Kidney (tissue), 22 donors: ENCODE measurements at places on chromosomes 3 and 15. TPM values are rescaled to one million over a fixed set of nuclear protein-coding genes. Genes with fewer than 3 reads are reported as not detected.
A peak's percentile ranks its signal among the peaks of the same experiment; 100 is the strongest.

The TGM5 gene
- not detected for total RNA-seq

DNA sequence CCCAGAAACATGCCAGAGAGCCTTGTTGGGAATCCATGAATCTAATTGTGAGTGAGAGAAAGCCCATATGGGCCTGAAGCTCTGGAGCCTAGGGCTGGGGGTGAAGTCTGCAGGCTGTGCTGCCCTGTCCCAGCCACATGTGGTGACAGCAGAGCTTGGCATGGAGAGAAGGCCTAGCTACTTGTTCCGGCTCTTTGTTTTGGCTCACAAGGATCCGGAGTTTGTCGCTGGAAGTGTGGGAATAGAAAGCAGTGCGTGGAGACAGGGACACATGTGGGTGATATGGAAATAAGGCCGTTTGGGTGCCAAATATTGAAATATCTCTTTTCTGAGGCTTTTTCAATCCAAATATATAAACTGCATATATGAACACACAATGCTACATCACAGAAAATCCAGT, 78.2 kb downstream of the CLSTN2 start:
- no peaks in the 10 kb centered on the region for H3K4me1 ChIP-seq
- no peaks in the 10 kb centered on the region for H3K36me3 ChIP-seq
- no peak overlapping the region for H3K27ac ChIP-seq
- no peaks in the 10 kb centered on the region for H3K27me3 ChIP-seq
- no peak for DNase-seq
- H3K4me3 ChIP-seq, result no peak overlapping the region

GRCh38 chr15:84819291-84819768, 2.2 kb downstream of the ALPK3 start:
- H3K27me3 ChIP-seq, result no peaks in the 10 kb centered on the region
- peaks cover 58% of the 10 kb centered on the region for H3K4me1 ChIP-seq
- H3K27ac ChIP-seq, result peak overlapping the region; percentile 93
- no peaks in the 10 kb centered on the region for H3K36me3 ChIP-seq
- no peak overlapping the region for H3K4me3 ChIP-seq

- DNase-seq, result no peak
- H3K27me3 ChIP-seq, result no peaks in the 10 kb centered on the region
- no peak overlapping the region for H3K27ac ChIP-seq
- H3K4me1 ChIP-seq, result peaks cover 13% of the 10 kb centered on the region
- no peak overlapping the region for H3K4me3 ChIP-seq
Observed at GRCh38 chr15:70410371-70410985, 312.8 kb upstream of the TLE3 start.
